ENCODE measurements at places on chromosomes 7 and 10.

GRCh38 chr7:20438694-20439376, 108.1 kb downstream of the ITGB8 start:
- DNase-seq, result no peak

DNA sequence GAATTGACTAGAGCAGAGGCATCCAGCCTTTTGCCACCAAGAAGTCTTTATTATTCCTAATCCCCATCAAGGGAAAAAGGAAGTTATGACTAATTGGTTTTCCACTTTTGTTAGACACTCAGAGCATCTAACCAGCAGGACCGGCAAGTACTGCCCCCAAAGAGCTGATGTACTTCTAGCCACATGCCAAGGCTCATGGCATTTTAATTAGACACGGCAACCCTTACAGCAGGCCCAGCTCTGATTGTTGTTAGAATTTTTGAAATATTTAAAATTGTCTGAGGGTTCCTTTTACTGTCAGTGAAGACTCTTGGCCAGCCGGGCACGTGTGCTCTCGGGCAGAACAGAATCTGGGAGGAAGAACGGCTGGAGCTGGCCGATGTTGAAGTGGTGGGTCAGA, 114.8 kb downstream of the SPAG6 start:
- no peak for DNase-seq

DNA sequence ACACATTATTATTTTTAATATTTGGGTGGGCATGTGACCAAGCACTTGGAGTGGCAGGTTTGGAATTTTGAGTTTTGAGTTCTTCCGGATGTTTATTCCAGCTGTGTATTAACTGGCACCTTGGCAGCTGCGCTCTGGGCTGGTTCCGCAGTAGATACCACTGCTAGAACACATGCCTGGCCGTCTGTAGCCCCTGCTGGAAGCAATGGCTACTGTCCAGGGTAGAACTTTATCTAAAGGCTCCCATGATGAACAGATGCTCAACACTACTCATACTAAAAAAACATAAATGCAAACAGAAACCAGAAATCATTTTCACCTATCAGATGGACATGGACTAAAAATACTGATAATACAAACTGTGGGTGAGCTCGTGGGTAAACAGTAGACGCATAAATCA, 19.4 kb upstream of the SH3PXD2A start:
- DNase-seq, result no peak

DNA sequence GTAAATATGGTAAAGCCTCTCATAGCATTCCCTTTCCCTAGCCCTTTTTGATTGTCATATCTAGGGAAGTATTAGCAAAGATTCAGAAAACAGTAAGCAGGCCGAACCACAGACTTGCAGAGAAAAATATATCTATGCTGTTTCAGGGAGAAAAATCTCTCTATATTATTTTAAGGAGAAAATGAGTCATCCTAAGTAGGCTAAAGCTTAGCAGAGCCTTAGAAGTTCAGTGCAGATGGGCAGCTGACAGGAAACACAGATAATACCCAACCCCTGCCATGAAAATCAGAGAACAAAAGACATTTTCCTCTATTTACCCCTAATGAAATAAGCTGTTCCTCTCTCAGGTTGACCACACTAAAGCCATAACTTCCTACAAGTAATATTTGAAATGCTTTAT, 16.5 kb downstream of the C1QL3 start:
- DNase-seq, result no peak
